Daoy (cell line): ENCODE measurements at places on chromosomes 5 and 9. TPM values are rescaled to one million over a fixed set of nuclear protein-coding genes. Genes with fewer than 3 reads are reported as not detected.

- DNase-seq: no peak
Measured at GRCh38 chr5:2688586-2688985, 62.9 kb downstream of the IRX2 start.

Gene GPX8
- 126 and 136 TPM in 2 replicates for total RNA-seq

- no peak for DNase-seq
Measured at GRCh38 chr5:88956416-88956815, 73.4 kb upstream of the MEF2C start.

DNA sequence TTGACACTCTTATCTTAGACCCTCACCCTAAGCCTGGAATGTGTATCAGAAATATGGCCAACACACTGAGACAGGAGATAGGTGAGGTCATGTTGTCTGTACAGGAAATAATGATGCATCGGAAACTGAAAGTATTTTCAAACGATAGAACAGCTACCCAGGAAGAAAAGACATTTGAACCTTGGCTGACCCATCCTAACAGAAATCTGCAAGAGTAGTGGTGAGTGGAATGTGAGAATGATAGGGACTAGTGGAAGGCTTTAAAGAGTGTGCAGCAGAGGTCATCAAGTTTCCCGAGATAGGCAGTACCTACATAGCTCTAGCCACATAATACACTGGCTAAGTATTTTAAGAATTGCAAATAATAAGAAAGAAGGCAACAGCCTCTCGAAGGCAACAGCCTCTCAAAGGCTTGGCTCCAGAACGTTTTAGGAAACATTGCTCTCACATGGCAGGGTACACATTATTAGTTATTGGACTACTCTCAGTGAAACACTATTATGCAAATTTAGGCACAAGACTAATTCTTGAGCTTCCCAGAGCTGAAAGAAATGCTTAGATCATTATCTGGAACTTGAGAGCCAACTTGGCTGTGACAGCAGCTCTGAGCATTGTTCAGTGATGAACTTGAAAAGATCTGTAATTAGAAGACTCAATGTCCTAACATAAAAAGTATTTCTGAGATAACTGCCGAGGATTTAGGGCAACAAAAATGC, 133.1 kb upstream of the FBXL7 start:
- DNase-seq: peak; percentile 9

GRCh38 chr9:138040446-138041430, 163.2 kb downstream of the CACNA1B start:
- no peak for DNase-seq

DNA sequence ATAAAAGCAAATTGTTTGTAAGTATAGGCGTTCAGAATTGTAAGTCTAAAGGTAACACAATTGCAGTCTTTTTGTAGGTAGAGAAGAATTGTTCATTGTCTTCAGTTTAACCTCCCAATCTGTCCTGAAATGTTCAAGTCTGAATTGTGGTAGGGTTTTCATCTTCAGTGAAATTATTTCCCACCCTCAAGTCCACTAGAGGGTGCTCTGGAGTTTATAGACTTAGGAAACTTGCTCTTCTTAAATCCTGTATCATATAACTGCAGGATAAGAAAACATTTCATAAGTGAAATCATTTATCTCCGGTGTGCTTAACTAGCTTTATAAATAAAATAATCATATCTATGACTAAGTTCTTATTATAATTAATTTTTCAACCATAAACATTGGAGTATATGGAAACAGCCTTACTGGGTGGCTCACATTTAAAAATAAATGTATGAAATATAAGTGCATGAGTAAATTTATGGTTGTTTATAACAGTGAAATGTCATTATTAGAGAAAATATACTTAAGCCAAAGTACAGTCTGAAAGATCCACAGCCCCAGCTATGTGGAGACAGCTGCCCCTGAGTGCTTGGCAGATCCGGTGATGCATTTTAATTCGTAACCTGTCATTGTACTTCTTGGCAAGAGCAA, 182.4 kb upstream of the OTULINL start:
- no peak for DNase-seq

GRCh38 chr5:153896701-153897100, 142.0 kb downstream of the FAM114A2 start:
- no peak for DNase-seq
